ENCODE measurements at places on chromosomes 11 and 22. TPM values are rescaled to one million over a fixed set of nuclear protein-coding genes. Genes with fewer than 3 reads are reported as not detected.

AMBRA1 gene
- polyA plus RNA-seq, result 10.4 TPM

HOATZ gene
- 4.9 TPM for polyA plus RNA-seq

TRIM22 gene
- 80.4 TPM for polyA plus RNA-seq

DERL3 gene
- polyA plus RNA-seq, result not detected

APOL1 gene
- 0.56 TPM for polyA plus RNA-seq

BANF1 gene
- polyA plus RNA-seq, result 382 TPM

SAA4 gene
- not detected for polyA plus RNA-seq

ACAD8 gene
- polyA plus RNA-seq, result 39.8 TPM

GRCh38 chr22:29530716-29531115, 22.8 kb downstream of the THOC5 start:
- no peak for DNase-seq

- DNase-seq, result no peak
Observed at GRCh38 chr22:45131749-45132148, 32.0 kb upstream of the NUP50 start.

GRCh38 chr22:23824476-23825245, 14.1 kb downstream of the DERL3 start:
- no peak for DNase-seq

DNA sequence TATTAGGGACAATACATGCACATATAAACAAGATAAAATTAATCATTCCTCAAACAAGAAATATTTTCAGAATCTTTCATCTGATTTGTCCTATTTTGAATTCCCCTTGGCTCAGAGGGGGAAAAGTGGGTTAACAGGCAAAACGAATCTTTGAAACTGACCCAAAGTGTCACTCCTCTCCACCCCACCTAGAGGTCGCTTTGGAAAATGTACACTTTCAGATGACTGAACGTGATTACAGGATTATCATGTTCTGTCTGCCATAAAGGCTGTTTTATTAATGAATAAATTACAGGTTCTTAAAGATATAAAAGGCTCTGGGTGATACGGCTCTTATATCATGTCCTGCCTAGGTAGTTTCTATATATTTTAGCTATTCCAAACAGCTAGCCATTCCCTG, 1735.0 kb downstream of the LRRC4C start:
- DNase-seq, result peak; percentile 3

DNA sequence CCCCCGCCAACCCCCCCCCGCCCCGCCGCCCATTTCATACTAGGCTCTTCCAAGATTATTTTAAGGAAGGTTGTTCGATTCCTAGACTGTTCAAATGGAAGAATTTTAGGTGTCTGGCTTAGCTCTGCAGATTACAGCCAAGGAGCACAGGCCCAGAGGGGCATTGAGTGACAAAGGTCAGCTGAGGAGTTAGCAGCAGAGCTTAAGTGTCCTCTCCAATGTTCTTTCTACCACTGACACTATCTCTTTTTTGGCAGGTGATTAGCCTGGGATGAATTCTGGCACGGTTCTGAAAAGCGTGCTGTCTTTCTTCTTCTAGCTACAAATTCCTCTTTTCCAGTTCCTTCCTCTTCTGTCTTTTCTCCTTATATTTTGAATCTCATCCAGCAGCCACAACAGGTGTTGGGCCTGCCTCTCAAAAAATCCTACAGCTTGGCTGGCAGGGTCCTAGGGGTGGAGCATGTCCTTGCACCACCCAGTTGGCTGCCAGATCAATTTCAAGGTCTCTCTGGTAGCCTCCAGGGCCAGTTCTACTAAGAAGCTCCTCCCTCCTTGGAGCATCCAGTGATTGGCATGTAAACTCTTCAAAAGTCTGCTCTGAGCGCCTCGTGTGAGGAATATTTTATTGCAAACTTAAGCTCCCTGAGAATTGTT, 23.0 kb downstream of the KCNE3 start:
- DNase-seq, result no peak

DNA sequence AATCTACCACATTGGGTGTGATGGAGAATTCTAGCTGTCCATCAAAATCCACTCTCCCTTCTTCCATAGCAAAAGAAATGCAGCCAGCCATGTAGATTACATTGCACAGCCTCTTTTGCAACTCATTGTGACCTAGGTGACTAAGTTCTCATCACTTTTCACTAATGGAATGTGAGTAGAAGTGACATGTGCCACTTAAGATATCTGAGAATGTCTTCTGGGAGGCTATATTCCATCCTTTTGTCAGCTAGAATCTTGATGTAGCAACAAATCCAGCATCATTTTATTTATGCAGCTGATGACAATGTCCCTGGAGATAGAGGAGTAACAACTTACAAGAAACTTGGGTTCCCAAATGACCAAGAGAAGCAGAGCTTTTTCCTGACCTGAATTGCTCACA, 61.5 kb upstream of the API5 start:
- DNase-seq, result no peak

DNA sequence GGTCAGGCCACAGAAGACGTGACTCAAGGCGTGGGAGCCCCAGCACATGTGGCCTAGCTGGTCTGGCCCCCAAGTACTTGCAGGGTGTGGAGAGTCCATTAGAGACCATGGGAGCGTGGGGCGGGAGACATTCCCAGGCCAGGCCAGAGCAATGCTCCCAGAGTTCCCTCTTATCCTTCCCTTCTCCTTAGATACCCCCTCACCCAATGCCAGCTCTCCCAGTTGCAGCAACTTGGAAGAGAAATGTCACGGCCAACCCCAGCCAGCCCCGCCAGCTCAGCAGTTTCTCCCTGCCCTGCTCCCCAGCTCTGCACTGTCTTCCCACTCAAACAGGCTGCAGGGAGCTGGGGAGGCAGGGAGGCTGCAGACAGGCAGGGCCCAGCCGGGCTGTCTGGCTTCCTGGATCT, 65.4 kb upstream of the TSPAN18 start:
- no peak for DNase-seq

GRCh38 chr22:49683032-49683431, 144.6 kb downstream of the BRD1 start:
- no peak for DNase-seq

- peak; percentile 59 for DNase-seq
Observed at GRCh38 chr11:61916737-61917333, 531 bp downstream of the RAB3IL1 start.

DNA sequence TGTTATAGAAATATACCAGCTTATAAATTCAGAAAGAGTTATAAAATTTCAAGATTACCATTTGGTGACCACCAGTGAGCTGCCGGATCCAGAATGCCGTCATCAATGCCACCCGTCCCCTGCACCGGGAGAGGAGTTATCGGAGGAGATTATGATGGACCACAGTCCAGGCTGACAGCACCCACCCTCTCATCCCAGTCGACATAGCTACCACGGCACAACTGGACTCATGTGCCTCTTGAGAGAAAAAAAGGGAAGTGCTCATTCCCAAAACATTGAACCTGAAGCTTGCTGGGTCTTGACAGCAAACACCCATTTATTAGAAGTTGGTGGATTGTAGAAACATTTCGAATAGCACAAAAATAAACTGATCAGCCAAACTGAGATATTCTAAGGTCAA, 1331.5 kb downstream of the TBC1D22A start:
- no peak for DNase-seq

GRCh38 chr11:27487706-27488105, 15.1 kb upstream of the LGR4 start:
- no peak for DNase-seq

DNA sequence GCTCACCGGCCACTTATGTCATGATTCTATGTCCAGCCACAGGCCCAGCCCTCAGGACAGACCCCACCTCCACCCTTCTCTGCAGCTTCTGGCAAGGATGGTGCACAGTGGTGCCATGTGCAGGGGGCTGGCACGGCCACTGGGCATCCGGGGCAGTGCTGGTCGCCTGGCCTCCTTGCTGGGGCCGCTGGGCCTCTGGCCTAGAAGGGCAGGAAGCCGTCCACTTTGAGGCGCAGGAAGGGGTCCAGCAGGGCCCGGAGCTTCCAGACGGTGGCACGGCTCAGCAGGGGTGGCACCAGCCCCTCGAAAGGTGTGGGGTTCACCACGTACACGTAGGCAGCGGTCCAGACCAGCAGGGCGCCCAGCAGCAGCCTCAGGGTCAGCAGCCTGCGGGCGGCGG, 2.4 kb downstream of the CCDC188 start:
- no peak for DNase-seq

DNA sequence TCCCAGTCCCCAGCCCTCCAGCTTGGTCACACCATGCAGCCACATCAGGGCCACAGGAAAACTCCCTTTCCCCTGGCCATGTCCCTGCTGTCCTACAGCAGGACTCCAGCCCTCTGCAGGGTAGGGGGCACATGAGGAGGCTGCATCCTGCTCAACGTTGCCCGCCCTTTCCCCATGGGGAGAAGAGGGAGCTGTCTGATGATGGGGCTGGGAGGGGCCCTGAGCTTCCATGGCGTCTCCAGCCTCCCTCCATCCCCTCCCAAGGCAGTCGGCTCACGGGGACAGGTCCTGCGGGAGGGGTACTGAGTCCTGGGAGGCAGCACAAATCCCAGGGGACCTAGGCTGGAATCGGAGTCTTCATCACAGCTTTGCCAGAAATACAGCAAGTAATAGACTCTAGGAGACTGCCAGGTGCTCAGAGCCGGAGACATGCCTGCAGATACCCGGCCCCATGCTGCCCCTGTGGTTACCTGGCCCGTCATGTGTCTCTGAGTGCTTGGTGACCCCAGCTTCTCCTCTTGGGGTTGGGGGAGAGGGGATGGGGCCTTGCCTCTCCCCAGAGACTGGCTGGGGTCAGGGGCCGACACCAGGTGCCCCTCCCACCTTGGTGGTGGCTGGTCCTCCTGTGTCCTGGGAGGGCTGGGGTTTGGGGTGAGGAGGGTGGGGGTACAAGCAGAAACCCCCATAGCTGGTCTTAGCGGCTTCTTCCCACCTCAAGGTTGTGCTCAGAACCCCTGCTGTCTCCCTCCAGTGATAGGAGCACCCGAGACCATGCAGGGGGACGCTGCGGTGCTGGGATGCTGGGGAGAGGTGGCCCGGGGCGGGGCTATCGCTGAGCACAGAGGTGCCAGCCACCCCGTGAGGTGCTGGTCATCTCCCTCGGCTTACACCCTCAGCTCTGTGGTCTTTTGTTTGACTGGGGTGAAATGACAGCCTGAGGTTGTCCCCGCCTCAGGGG, 2.3 kb downstream of the MRGPRE start:
- DNase-seq, result peak; percentile 20

- no peak for DNase-seq
Observed at GRCh38 chr11:14320020-14320419, 39.0 kb downstream of the RRAS2 start.

- DNase-seq, result peak; percentile 63
Observed at GRCh38 chr22:44668886-44669521, 33.0 kb upstream of the PRR5 start.

GRCh38 chr11:90784241-90784814, 561.5 kb upstream of the CHORDC1 start:
- no peak for DNase-seq

GRCh38 chr11:83287631-83288030, 1.5 kb upstream of the CCDC90B start:
- no peak for DNase-seq

GRCh38 chr11:130315354-130315970, 745 bp upstream of the ZBTB44 start:
- peak; percentile 44 for DNase-seq

DNA sequence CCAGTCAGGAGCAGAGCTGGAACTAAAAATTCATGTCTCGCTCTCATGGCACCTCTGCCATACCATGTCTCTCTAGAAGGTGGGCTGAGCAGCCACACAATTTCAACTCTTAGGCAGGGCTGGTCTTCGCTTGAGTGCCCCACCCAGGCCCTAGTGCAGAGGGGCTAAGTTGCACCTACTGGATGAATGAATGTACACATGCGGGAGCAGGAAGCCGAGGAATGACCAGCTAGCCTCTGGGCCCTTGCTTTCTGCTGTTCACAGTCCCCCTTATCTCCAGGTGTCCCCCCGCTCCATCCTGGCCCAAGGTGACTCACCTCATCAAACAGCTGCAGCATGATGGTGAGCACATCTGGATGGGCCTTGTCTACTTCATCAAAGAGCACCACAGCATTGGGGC, 57.5 kb upstream of the PHOX2A start:
- no peak for DNase-seq

- DNase-seq, result no peak
Observed at GRCh38 chr22:49307870-49308269, 519.8 kb downstream of the BRD1 start.

- DNase-seq, result no peak
Observed at GRCh38 chr22:16608931-16609330, 16.3 kb upstream of the CCT8L2 start.

- peak; percentile 88 for DNase-seq
Observed at GRCh38 chr11:67732045-67732787, 57.8 kb upstream of the ALDH3B2 start.

DNA sequence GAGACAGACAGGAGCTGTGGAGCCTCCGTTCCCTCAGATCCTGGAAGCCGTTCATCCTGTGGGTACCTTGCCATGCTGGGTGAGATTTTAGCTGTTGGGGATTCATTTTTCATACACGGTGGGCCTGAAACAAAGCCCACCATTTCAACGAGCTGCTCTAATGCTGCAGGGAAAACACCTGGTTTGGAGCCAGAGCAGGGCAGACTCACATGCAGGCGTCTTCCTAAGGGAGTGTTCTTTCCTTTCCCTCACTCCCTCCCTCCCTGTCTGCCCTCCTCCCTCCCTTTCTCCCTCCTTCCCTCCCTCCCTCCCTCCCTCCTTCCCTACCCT, 52.5 kb downstream of the CD6 start:
- no peak for DNase-seq

DNA sequence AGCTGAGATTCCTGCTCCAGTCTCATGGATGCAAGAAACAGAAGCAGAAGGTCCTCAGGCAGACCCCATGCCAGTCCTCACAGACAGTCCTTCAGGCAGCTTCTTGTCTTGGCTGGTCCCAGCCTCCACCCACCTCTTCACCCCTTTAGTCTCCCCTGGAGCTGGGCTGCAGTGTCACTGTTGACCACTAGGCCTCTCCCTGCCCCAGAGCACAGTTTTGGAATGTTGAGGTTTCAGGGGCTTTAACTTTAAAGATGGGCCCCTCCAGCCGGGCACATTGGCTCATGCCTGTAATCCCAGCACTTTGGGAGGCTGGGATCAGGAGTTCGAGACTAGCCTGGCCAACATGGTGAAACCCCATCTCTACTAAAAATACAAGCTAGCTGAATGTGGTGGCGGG, 39.5 kb upstream of the GCAT start:
- DNase-seq, result peak; percentile 57

DNA sequence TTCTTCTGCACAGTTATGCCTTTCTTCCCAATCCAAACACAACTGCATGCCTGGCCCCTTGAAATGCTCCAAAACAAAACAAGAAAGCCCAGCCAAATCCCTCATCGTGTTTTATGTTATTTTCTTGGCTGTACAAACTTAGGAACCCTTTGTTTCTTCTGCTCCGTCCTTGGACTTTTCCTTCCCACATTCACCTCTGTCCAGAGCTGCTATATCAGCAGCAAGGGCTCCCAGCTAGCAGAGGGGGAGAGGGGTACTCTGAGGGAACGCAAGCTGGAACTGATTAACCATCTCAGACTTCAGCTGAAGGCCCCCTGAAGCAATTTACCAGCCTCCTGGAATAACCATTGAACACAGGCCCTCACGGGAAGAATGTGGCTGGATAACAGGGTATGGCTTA, 214.7 kb downstream of the TENM4 start:
- peak; percentile 55 for DNase-seq

- DNase-seq, result no peak
Observed at GRCh38 chr22:24989135-24989534, 36.6 kb downstream of the KIAA1671 start.
